Right ventricle myocardium inferior (tissue), 1 donor: ENCODE measurements at places on chromosomes 5 and 9. TPM values are rescaled to one million over a fixed set of nuclear protein-coding genes. Genes with fewer than 3 reads are reported as not detected.

SGCD gene
- total RNA-seq: 75.2 TPM

PCDHGA6 gene
- total RNA-seq: 6.0 TPM

TMEM252 gene
- total RNA-seq: not detected

DNA sequence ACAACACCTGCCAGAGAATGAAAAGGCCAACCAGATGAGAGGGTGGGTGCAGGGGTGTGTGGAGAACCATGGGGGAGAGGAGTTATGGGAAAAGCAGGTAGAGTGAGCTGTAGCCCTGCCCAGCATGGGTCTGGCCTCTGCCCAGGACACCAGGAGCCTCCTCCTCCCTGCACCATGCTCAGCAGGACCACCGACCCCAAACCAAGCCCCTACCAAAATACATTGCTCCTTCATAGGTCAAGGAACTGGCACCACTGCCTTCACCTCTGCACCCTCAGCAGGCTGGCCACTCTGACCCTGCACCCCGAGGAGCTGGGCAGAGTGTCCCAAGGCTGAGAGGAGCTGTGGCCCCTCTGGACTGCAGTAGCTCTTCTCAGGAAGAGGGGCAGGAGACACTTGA is 102.0 kb downstream of the NSG2 start:
- DNase-seq: no peak

DNA sequence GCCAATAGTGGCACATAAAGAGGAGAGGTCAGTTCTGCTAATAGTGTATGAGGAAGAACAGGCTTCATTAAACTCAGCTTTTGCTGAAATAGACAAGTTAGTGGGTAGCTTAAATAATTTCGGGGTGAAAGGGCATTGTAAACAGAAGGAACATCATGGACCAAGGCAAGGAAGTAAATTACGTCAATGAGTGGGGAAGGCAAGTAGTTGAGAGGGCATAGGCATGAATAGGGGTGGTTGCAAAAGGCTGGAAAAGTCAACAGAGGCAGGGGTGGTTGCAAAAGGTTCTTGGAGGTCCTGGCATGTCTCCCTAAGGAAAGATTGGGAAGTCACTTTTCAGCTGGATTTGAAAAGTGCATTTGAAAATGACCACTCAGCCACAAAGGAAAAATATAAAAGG is 383.3 kb upstream of the RPS23 start:
- DNase-seq: no peak

- no peak for DNase-seq
Observed at GRCh38 chr9:16318516-16319060, 551.9 kb downstream of the BNC2 start.
